Dermis lymphatic vessel endothelial cell (primary cell): ENCODE measurements at places on chromosomes 6 and 20. TPM values are rescaled to one million over a fixed set of nuclear protein-coding genes. Genes with fewer than 3 reads are reported as not detected.

Gene BPIFA1
- total RNA-seq: not detected in 2 replicates

Gene PACRG
- 0.09 and 0.22 TPM in 2 replicates for total RNA-seq

Gene PBOV1
- not detected in 2 replicates for total RNA-seq

Gene BHLHE23
- not detected in 2 replicates for total RNA-seq

Gene PDE10A
- 9.0 and 9.9 TPM in 2 replicates for total RNA-seq
